Right lobe of liver (tissue), 6 donors: ENCODE measurements at places on chromosomes 3 and 15.

GRCh38 chr3:40461161-40461560 is 4.0 kb downstream of the RPL14 start:
- no peak for DNase-seq

- DNase-seq = no peak
Observed at GRCh38 chr3:14460342-14461005, 58.1 kb downstream of the SLC6A6 start.

DNA sequence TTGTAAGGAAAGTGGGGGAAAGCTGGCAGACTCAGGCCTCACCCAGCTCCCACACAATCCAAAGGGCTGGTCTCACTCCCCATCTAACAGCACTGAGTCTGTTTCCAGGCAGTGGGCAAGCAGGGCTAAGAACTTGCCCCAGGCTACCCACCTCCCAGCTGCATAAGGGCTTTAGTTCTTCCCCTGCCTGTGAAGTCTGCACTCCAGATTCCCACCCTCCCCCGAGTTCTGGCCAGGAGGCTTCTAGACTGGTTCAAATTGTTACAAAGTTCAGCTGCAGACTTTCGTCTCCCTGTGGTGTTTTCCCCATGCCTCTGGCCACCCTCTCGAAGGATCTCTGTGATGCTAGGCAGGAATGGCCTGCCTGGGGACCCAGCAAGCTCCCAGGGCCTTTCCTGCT is 11.2 kb downstream of the EHHADH start:
- no peak for DNase-seq

DNA sequence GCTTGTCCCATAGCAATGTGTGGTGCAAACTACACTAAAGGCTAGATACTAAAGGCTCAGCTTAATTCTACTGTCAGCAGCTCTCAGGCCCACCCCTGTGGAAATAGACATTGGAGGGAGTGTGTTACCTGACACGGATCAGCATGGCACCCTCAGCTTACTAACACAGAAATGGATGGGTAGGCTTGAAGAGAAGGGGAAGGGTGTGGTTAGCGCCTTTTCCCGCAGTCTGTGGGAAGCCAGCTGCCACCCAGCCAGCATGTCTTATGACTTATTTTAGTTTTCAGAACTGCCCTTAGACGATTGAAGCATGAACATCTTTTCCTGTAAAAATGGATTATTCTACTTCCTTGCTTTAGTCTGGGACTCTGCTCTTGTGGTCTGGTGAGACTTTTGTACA is 25.8 kb upstream of the ADPGK start:
- DNase-seq = no peak

DNA sequence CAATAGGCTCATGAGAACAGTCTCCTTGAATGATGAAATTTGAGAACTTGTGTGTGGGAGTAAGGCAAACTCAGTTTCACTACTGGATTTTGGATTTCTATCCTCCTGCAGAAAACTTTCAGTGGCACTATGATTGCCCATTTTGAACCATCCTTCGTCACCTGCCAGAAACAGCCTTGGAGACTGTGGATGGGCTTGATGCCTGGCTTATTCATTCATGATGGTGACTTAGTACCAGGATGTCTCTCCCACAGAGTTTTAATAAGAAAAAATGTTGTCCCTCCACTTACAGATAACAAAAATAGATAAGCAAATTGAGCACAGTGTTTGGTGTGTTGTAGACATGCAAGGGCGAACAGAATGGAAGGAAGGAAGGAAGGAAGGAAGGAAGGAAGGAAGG is 53.5 kb upstream of the CPNE4 start:
- no peak for DNase-seq

GRCh38 chr3:121834157-121834670 is 646 bp downstream of the IQCB1 start:
- DNase-seq = peak; percentile 42

DNA sequence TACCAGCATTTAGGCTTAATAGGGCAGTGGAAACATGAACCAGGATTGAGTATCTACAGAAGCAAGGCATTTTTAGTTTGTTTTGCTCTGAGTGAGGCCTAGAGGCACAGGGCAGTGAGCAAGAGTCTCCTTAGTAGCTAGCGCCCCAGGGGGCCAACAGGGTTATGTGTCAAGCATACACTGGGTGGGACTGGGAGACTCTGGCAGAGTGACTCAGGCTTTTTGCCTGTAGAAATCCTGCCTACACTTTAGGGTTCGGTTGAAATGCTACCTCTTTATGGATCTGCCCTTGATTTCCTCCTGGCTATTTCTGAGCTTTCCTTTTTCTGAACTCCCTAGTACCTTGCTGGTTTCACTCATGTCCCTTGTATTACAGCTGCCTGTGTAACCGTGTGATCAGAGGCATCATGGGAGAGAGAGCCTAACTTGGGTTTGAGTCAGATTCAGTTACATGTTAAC is 72.2 kb downstream of the TOP2B start:
- no peak for DNase-seq

DNA sequence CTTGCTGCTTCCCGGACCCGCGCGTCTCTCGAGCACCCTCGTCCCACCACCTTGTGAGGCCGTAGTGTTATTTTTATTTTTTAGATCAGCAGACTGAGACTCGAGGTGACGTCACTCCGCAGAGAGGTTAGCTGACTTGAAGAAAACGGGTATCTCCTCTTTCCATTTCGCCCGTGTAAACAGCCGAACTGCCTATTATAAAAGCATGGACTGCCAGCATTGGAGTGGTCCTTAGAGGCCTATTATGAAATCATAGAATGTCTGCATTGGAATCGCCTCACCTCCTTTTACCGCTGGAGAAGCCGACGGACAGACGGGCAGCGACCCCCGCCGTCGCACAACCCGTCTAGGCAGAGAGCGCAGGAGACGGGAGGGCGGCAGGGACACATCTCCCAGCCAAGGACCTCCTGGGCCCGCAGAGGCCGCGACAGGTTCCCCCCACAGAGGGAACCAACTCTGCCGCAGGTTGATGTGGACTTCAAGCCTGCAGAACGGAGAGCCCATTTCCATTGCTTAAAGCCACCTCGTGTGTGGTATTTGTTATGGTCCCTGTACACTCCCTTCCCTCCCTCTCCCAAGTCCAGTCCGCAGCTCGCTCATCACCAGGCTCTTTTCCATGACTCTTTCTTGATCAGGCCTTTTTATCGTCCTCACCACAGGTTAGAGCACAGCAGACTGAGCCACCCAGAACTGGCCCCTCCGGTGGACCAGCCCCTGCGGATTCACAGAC is 540 bp upstream of the PPP1R2 start:
- DNase-seq = peak; percentile 42

DNA sequence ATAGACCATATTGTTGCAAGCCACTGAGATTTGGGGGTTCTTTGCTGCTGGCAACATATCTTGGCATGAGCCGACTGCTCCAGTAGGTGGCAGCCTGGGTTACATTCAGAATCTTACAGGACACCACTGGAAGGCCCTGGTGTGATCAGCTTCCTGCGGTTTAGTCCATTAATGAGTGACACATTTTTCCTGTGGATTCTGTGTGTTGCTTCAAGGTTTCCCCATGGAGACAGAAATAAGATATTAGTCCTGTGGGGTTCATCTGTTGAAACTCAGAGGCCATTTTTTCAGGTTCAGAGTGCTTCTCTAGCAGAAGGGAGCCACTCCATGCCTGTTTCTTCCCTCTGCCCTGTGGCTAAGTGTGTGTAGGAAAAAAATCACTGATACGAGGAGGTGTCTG is 116.2 kb downstream of the MFSD1 start:
- no peak for DNase-seq

GRCh38 chr15:29774900-29775299 is 47.4 kb downstream of the TJP1 start:
- DNase-seq = no peak

- no peak for DNase-seq
Observed at GRCh38 chr3:49098429-49098828, 4.6 kb upstream of the QRICH1 start.

GRCh38 chr3:141660614-141660947 is 77.5 kb upstream of the RNF7 start:
- no peak for DNase-seq

- no peak for DNase-seq
Observed at GRCh38 chr3:152276681-152277080, 8.0 kb downstream of the MBNL1 start.

- DNase-seq = peak; percentile 72
Observed at GRCh38 chr15:70259028-70259424, 161.3 kb upstream of the TLE3 start.

DNA sequence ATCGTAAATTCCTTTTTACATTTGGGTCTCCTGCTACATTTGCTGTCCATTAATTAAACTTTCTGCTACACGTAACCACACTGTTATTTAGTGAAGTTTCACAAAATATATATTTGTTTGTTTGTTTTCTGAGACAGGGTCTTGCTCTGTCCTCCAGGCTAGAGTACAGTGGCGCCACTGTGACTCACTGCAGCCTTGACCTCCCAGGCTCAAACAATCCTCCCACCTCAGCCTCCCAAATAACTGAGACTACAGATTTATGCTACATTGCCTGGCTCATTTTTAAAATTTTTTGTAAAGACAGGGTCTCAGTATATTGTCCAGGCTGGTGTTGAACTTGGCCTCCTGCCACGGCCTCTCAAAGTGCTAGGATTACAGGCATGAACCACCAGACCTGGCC is 20.5 kb downstream of the TOPBP1 start:
- DNase-seq = no peak

- DNase-seq = no peak
Observed at GRCh38 chr15:78415284-78415683, 22.7 kb upstream of the IREB2 start.

DNA sequence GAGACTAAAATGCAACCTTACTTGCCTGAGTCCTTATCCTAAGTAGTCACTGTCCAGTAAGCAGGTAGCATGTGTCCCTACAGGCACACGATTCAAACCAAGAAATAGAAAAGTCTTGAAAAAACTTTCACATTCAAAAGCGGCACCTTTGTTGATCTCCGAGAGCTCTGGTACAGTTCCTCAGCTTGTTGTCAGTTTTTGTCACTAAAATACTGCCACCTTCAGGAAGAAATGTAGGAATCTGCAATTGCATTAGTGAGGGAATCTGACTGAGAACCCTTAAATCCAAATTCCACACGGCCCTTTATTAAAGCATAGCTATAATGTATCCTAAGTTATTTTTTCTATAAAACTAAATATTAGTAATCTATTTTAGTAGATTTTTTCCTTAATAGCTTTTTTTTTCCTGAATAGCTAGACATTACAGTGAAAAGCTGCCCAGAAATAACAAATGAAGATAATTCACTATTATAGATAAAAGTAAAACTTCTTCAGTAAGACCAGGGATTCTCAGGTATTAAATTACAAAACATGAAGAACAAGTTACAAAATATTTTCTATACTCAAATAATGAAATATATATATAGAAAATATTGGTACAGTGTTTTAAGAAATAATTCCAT is 44.0 kb downstream of the CCDC54 start:
- DNase-seq = no peak

- DNase-seq = no peak
Observed at GRCh38 chr3:114669614-114670013, 375.8 kb downstream of the TIGIT start.

DNA sequence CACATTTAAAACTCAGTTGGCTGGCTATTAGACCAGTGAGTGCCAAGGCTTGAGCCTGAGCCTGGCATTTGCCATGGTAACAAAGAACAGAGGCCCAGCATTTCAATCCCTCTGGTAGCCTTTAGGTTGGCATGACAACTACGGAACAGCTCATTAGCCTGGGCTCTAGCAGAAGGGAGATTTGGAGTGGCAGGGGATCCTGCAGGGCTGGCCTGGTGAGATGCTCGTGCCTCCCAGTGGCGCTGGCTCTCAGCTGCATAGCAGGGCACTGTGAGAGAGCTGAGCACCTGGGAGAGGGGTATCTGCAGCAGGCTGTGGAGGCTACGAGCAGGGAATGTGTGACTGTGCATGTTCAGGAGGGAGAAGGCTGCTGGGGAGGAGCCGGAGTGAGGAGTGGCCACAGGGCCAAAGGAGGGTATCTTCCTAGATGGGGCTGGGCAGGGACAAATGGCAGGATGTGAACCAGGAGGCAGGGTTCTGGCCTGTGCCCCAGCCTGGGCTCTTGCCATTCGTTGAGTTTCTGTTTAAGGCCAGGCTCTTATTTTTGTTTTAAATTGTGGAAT is 5.6 kb upstream of the ABTB1 start:
- DNase-seq = no peak

- DNase-seq = no peak
Observed at GRCh38 chr3:48655606-48656005, 7.1 kb downstream of the CELSR3 start.

GRCh38 chr3:174986685-174987084 is 127.6 kb downstream of the NAALADL2 start:
- DNase-seq = no peak

- DNase-seq = no peak
Observed at GRCh38 chr3:36678216-36679013, 85.9 kb downstream of the DCLK3 start.

DNA sequence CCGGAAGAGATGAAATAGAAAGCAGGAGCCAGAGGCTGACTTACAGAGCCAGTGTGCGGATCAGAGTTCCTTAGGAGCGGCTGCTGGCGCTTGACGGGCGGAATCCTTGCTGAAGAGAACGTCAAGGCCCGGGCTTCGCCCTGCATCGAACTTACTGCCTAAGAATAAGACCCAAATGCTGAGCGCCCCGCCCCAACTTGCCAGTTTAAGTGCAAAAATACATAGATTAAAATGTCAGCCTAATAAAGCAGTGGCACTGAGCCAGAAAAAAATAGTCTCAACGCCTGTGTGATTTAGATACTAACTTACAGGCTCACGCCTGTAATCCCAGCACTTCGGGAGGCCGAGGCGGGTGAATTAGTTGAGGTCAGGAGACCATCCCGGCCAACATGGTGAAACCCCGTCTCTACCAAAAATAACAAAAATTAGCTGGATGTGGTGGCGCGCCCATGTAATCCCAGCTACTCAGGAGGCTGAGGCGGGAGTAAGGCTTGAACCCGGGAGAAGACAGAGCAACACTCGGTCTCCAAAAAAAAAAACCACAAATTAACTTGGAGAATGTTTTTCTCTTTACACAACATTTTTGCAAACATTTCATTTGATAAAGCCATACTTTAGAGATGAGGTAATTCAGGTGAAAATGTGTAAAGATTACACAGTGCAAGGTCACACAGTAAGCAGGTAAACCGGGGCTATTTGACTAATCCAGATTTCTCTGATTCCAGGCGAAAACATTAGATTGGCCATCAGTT is 1.2 kb upstream of the UBP1 start:
- peak; percentile 22 for DNase-seq

- no peak for DNase-seq
Observed at GRCh38 chr3:183370391-183370790, 58.0 kb downstream of the MCF2L2 start.

GRCh38 chr15:51874751-51875644 is 45.5 kb downstream of the TMOD3 start:
- no peak for DNase-seq

GRCh38 chr3:131540143-131540542 is 37.4 kb upstream of the MRPL3 start:
- no peak for DNase-seq

- DNase-seq = no peak
Observed at GRCh38 chr3:115385774-115386730, 237.3 kb upstream of the GAP43 start.

- DNase-seq = peak; percentile 63
Observed at GRCh38 chr3:63993653-63994079, 29.6 kb downstream of the PSMD6 start.
